ENCODE measurements at places on chromosomes 16 and 17.

- no peak for DNase-seq
These were observed at the start of gene FMNL1 for GRCh38 chr17:45221081-45222013. TSS of gene FMNL1 (plus strand) at chr17:45221885. CDS start at chr17:45222125, 240 bp downstream.

DNA sequence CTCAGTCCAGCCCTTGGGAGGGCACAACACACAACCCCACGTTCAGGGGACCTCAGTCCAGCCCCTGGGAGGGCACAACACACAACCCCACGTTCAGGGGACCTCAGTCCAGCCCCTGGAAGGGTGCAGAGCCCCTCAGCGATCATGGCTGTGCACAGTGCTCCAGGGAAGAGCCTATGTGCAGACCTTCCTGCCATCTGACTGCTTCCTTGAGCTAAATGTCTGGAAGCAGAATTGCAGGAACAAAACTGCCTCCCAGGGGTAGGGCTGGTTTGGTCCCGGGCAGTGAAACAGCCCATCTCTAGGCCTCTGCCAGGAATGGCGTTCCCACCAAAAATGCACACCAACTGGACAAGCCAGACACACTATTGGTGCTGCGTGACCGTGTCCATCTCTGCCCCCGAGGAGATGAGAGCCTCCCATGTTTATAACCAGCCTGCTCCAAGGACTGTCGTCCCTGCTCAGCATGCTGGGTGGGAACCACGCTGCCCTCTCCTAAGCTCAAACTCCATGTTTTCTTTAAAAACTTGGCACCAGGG, 44.0 kb downstream of the ZNF276 start:
- DNase-seq = no peak

DNA sequence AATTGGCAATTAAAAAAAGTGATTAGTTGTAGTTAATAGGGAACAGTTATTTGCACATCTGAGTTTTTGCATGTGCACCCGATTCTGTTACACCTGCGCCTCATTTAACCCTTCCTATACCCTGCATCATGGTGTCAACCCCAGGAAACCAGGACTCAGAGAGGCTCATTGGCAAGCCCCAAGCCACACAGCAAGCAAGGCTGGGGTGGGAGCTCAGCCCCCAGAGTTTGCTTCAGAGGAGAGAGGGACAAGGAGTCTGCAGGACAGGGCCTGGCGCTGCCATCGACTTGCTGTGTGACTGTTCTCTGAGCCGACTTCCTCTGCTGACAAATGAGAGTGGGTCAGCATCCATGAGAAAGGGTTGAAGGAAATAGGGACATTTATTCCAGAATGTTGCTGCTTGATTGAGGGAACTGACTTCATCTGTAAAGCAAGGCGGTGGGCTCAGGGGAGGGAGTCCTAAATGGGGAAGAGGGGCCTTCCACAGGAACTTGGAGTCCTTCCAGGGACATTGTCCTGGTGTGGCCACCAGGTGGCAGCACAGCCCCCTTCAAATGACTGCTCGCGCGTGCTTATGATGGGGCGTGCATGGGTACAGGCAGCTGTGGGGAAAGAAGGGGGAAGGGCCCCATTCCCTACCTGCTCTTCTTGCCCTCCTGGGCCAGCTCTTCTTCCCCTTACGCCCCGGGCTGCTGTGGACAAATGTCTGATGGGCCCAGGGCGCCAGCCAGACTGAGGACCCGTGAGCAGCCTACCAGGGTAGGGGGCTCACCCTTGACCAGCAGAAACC, 51.6 kb downstream of the NT5M start:
- DNase-seq = peak; percentile 37

- no peak for DNase-seq
These were observed at the start of gene SERPINF2 for GRCh38 chr17:1742371-1743087. TSS of gene SERPINF2 (plus strand) at chr17:1742871. CDS start at chr17:1744996, 2,125 bp downstream.

DNA sequence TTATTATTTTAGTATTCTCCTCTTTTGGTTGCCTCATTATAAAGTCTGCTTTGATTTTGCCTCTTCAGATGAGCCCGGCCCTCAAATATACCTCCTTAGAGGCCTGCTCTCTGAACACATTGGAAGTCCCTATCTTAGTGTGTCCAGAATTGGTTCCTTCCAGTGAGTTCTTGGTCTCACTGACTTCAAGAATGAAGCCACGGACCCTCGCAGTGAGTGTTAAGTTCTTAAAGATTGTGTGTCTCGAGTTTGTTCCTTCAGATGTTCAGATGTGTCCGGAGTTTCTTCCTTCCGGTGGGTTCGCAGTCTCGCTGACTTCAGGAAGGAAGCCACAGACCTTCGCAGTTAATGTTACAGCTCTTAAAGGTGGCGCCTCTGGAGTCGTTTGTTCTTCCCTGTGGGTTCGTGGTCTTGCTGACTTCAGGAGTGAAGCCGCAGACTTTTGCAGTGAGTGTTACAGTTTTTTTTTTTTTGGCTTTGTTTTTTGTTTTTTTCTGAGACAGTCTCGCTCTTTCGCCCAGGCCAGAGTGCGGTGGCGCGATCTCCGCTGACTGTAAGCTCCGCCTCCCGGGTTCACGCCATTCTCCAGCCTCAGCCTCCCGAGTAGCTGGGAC, 45.8 kb upstream of the NOS2 start:
- no peak for DNase-seq

DNA sequence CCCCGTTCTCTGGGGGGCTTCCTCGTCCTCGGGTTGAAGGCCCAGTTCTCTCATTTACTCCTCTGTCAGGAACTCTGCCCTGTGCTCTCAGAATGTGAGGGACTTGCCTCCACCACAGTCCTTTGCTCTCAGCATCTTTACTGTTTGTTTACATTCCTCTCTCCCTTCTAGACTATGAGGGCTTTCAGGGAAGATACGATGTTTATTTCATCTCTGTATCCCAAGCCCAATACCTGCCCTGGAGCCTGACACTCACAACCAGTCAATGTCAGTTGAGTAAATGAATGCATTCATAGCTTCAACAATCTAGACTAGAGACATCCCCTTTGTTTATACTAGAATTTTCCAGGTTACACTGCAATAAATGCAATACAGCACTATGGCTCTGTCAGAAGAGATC, 409.6 kb upstream of the CDH11 start:
- no peak for DNase-seq

DNA sequence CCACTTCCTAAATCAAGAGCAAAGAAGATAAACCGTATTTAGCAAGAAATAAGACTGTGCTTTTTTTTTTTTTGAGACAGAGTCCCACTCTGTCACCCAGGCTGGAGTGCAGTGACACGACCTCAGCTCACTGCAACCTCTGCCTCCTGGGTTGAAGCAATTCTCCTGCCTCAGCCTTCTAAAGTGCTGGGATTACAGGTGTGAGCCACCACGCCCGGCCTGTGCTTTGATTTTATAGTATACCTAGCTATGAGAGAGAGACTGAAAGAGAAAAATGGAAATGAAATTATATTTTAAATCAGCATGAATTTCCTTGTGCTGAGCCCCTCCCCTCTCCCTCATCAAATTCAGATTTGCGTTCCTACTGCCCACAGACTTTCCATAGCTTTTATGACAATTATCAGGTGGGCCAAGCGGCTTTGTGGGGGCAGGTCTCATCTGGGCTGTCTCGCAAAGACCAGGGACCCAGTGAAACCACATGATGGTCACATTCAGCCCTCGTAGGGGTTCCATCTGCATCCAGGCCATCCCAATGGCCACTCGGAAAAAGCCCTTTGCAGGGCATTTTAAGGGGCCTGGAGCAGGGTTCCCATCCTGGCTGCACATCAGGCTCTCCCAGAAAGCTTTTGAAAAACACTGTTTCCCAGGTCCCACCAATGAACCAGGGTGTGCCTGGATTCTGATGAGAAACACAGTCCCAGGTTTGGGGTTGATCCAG, 8.5 kb downstream of the CACNG1 start:
- DNase-seq = no peak

DNA sequence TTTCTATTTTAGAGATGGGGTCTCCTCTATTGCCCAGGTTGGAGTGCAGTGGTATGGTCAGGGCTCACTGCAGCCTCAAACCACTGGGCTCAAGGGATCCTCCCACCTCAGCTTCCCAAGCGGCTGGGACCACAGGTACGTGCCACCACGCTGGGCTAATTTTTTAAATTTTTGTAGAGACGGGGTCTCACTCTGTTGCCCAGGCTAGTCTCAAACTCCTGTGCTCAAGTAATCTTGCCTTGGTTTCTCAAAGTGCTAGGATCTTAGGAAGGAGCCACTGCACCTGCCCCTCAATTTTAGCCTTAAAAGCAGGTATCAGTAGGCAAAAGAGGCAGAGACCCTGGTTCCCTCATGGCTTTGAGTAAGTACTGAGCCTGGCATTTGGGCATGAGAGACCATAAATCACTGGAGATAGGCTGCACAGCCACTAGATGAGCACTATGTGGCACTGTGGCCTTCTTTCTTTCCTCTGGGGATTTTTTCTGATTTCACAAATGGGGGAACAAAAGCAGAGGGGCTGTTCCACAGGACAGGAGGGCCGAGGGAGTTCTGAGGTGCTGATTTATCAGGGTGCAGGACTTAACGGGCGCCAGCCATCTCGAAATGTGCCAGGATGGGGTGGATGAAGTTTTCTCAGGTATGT, 82.2 kb downstream of the PLXDC1 start:
- no peak for DNase-seq

- no peak for DNase-seq
These were observed 16.2 kb downstream of the UNC13D start for GRCh38 chr17:75828076-75828400.

DNA sequence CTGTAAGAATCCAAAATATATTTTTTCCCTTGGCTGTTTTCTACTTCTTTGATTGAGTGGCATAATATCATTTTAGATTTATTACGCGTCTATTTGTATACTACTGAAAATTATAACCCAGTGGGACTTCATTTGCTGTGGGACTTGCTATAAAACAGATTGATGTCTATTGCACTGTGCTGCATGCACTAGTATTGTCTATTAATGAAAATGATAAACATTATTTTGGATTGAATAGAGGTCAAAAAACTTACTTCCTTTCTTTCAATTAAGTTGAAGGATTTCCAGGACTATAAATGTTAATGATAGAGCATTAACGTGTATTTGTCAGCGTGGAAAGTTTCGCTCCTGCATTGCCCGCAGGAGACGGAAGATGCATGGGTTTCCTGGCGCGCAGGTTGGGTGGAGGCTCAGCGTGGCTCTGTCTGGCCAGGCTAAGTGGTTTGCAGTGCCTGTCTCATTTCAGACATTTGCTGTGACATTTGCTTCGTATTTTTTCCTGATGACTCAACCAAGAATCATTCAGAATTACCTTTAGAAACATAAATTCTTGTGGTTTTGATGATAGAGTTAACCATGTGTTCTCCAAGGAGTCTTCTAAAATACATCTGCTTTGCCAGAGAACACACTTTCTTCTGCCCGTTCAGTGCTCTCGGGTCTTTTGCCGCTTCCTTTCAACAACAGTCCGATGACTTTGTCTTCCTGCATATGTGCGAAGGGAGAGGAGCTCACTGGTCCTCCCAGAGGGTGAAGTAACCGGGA, 216.7 kb downstream of the RPTOR start:
- no peak for DNase-seq

- DNase-seq = no peak
These were observed 80.3 kb upstream of the GOT2 start for GRCh38 chr16:58814348-58814801.

- DNase-seq = no peak
These were observed 62.9 kb downstream of the SPECC1 start for GRCh38 chr17:20071824-20072691.

GRCh38 chr17:32870969-32871368, 6.0 kb downstream of the MYO1D start:
- no peak for DNase-seq

DNA sequence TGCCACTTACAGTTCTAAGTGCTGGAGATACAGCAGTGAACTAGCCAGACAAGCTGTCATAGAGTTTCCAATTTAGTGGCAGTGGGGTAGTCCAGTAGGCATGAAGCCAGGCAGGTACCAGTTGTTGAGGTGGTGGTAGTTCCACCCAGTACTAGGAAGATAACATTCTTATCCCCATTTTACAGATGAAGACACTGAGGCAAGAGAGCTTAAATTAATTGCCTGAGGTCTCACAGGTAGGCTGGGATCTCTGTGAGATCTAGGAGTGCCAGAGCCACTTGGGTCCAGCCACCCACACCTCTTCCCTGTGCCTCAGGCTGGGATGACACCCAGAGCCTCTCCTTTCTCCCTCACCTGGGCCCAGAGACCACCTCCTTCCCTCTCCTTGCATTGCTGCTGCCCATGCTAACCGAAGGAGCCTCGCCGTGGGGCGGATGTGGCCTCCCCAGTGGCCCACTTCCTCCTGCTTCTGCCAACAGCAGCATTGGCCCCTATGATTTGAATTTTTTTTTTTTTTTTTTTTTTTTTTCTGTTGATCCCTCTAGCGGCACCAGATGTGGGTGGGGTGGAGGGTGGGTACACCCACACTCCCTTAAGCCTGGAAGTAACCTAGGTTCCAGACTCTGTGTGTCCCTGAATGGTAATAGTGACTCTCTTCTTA, 114.0 kb downstream of the PRKCB start:
- DNase-seq = no peak

- no peak for DNase-seq
These were observed 20.9 kb downstream of the TNS4 start for GRCh38 chr17:40480501-40481003.

DNA sequence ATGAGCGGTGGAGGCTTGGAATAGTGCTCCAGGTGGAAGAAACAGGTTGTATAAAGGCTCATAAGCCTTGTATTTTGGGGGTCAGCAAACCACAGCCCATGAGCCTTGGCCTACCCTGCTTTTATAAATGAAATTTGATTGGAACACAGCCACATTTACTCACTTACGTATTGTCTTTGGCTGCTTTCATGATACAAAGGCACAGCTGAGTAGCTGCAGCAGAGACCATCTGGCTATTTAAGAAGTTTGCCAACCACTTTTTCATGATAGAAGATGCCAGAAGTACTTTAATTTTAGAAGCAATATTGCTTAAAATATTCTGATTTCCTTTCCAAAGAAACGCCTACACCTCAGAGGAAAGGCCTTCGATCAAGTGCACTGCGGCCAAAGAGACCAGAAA, 73.8 kb downstream of the C17orf58 start:
- DNase-seq = no peak

DNA sequence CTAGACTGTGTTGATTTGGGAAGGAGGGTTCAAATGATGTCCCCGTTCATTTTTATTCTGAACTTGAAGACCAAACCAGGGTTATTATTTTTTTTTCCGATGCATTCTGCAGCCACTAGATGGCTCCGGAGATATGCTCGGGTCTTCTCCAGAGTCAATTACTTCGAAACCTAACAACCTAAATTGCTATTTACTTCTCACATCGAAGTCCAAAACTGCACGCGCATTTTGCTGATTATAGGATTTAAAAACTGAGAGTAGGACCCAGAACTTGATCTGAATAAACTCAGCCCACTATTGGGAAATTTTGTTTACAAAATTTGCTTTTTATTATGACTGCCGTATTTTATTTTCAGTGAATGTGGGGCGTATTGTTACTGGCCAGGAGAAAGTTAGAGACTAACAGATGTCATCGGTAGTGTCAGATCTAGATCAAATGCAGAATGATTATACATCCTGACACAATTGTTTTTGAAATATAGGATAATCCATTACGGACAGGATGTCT, 263.8 kb downstream of the HS3ST3A1 start:
- no peak for DNase-seq

- DNase-seq = no peak
These were observed 14.0 kb downstream of the UBE2O start for GRCh38 chr17:76438906-76439305.

- no peak for DNase-seq
These were observed 10.9 kb upstream of the COPRS start for GRCh38 chr17:31869797-31870568.

All from NCI-H524 treated with DMSO at 0.1 percent for 48 hours (cell line).